ENCODE measurements at places on chromosomes 11 and 22.

- no peak for DNase-seq
These were observed 78.3 kb downstream of the PAK1 start for GRCh38 chr11:77395460-77396173.

GRCh38 chr11:3867209-3868091, 12.0 kb downstream of the STIM1 start:
- DNase-seq, result no peak

DNA sequence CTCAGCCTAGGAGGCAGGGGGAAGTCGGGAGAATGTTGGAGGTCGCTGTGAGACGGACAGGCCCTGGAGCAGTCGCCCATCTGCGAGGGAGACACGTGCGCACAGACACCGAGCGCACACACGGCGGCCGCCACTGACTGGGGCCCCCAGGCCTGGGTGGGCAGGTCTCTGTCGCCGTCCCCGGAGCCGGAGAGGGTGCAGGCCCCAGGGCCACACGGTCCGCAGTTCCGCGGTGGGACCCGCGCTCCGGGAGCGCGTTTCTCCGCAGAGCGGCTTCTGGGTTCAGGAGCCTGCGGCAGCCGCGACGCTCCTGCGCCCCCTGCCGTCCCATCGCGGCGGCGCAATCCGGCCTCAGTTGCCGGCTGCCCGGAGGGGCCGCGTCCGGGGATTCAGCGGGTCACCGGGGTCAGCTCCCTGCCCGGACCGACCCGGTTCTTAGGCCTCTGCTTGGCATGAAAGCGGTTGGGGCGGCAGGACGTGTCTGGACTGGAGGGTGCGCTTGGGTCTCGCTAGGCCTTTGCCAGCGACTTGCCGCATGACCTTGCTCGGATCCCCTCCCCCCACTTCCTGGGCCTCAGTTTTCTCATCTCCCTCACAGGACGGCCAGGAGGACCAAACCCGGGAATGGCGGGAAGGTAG, 31.2 kb downstream of the PDE2A start:
- DNase-seq, result peak; percentile 52

GRCh38 chr11:45791524-45791923, 13.4 kb upstream of the SLC35C1 start:
- no peak for DNase-seq

GRCh38 chr11:70935006-70935768, 317.2 kb downstream of the SHANK2 start:
- DNase-seq, result no peak

GRCh38 chr11:64767344-64768299, 7.8 kb upstream of the PYGM start:
- peak; percentile 26 for DNase-seq

Measured in NCI-H1436 (cell line).